ENCODE measurements at places on chromosomes 6 and 20.

DNA sequence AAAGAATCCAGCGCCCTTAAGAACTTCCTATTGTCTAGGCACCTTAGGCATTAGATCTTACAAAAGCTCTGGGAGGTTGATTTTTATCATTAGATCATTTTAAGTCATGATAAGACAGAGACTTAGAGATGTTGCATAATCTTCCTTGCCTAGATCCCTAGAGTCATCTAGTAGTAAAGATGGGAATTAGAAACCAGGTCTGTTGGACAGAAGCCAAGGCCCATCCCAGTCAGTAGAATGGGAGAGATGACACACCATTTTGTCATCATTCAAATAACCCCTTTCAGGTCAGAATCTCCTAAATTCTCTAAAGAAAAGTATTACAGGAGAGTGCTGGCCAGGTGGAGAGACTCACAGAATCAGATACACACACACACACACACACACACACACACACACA, 579.1 kb downstream of the BMP2 start:
- no peak for DNase-seq

DNA sequence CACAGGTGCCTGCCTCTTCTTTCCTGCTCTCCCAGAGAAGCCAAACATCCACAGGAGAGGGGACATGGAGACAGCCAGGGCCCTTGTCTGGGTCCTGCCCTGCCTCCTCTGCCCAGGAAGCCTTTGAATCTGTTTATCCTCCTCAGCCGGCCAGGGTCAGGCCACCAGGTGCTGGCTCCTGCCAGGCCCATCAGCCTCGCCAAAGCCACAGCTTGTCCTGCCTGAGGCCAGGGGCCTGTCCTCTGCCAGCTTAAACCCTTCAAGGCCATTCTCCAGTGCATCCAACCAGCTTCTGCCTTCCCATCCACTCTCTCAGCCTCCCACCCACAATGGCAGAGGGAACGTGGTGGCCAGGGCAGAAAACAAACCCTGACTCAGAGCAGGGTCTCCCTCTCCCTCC, 254.6 kb downstream of the ANKRD60 start:
- no peak for DNase-seq

DNA sequence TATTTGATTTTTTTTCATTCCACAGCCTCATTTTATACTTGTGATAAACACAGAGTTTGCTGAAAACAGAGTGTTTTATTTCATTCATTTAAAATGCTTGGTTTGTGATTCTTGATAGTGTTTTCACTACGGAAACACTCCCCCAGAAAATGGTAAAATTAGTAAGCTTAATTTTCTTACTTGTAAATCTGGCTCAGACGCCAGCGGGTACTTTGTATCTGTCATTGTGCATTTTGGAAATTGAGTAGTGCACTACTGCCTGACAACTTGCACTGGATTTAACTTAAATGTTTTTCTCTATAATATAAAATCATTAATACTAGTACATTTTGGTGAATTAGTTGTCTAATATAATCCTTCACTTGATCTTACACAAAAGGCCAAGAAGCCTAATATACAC, 37.0 kb upstream of the HINT3 start:
- DNase-seq, result no peak

DNA sequence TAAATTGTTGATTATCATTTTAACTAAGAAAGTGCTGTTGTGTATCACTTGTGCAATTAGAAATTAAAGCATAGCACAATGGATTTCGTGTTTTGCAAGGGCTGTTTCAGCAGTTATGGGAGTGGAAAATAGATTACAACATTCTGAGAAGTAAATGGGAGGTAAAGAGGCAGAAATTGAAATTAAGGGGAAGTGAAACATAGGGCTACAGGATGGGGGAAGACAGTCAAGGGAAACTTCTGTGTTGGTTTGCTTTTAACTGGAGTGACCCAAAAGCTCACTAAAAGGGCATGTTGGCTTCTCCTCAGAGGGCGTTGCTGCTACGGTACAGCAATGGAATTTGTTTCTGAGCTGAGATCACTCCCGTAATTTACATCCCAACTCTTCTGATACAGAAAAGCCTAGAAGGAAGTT, 147.5 kb downstream of the BCAS1 start:
- DNase-seq, result no peak

DNA sequence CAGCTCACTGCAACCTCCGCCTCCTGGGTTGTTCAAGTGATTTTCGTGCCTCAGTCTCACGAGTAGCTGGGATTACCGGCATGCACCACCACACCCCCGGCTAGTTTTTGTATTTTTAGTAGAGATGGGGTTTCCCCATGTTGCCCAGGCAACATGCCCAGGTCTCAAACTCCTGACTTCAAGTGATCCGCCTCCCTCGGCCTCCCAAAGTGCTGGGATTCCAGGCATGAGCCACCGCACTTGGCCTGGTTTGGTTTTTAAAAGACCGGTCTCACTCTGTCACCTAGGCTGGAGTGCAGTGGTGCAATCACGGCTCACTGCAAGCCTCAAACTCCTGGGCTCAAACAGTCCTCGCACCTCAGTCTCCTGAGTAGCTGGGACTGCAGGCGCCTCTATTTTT, 40.1 kb downstream of the VSTM2L start:
- DNase-seq, result no peak

DNA sequence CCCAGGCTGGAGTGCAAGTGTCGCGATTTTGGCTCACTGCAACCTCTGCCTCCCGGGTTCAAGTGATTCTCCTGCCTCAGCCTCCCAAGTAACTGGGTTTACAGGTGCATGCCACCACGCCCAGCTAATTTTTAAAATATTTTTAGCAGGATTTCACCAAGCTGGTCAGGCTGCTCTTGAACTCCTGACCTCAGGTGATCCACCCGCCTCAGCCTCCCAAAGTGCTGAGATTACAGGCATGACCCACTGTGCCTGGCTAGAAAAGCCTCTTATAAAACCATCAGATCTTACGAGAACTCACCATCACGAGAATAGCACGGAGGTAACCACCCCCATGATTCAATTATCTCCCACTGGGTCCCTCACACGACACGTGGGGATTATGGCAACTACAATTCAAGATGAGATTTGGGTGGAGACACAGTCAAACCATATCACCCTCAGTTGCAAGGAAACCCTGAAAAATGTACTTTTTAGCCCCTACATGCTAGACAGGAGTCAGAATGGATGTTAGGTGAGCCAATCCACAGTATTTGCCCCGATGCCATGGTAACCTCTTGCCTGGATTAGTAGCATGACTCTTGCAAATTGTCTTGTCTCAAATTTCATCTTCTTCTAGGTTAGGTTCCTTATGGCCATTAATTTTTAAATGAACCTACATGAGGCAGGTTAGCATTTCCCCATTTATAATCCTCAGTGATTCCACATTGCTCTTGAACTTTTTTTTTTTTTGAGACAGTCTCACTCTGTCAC, 17.1 kb upstream of the SASH1 start:
- DNase-seq, result no peak

DNA sequence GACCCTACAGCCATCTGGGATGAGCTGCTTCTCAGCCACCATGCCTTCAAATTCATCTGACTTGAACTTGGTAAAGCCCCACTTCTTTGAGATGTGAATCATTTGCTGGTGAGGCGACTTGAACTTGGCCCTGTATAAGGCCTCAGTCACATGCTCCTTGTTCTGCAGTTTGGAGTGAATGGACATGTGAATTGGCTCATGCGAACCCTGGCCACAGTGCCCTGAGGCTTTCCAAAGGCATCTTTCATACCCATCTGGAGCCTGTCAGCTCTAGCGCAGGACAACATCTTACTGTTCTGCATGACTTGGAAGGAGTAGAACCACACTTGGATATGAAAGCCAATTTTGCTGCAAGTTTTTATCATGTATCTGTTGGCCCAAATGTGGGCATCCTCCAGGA, 244.0 kb upstream of the FAM83B start:
- no peak for DNase-seq

DNA sequence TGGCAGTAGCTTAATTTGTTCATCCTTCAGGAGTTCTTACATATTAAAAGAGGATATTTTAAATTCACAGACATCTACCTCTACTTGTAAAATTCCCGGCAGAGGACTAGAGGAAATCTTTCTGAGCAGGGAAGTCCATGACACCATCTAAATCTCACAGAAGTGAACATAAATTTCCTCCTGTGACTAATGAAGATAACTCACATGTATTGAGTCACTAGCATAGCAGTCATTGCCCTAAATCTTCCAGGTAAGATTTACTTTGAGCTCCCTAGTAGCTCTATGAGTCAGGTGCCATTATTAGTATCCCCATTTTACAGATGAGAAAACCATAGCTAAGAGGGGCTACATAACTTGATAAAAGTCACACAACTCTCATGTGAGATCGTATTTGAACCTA, 1058.6 kb upstream of the FLRT3 start:
- DNase-seq, result no peak

GRCh38 chr6:133478673-133479072, 237.5 kb downstream of the EYA4 start:
- DNase-seq, result no peak

DNA sequence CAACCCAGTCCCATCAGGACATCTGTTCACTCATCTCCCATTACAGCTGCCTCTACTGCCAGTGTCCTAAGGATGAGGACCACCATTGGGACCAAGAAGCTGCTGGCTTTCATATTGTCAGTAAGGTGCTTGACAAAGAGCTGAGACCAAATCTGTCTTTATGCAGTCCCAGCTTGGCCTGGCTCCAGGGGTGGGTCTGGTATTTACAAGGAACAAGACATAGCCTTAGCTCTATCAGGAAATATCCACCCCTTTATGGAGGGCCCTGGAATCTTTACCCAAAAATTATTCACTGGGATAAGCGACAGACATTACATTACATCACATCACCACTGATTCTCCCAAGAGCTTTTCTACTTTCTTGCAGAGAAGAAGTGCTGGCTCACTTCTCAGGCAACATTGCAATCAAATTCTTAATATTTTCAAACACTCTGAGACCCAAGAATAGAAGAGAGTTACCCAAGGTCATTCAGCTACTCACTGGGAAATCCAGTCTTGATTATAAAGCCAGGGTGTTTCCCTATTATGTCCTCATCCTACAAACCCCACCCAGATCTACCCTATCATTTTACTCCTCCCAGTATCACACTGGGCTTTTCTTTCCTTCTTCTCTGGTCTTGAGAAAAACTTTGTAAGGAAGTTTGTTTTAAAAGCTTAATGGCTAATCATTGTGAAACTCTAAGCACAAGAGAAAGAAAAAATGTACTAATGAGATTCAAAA, 11.5 kb upstream of the PI3 start:
- DNase-seq, result no peak

- DNase-seq, result no peak
Measured at GRCh38 chr6:33927616-33928015, 123.8 kb upstream of the MLN start.

- DNase-seq, result no peak
Measured at GRCh38 chr6:138275976-138276375, 57.7 kb upstream of the PBOV1 start.

GRCh38 chr6:162377735-162378134, 349.8 kb downstream of the PRKN start:
- no peak for DNase-seq

- no peak for DNase-seq
Measured at GRCh38 chr20:17863577-17864292, 104.9 kb downstream of the SNX5 start.

- no peak for DNase-seq
Measured at GRCh38 chr6:70811788-70812187, 144.1 kb downstream of the SMAP1 start.

DNA sequence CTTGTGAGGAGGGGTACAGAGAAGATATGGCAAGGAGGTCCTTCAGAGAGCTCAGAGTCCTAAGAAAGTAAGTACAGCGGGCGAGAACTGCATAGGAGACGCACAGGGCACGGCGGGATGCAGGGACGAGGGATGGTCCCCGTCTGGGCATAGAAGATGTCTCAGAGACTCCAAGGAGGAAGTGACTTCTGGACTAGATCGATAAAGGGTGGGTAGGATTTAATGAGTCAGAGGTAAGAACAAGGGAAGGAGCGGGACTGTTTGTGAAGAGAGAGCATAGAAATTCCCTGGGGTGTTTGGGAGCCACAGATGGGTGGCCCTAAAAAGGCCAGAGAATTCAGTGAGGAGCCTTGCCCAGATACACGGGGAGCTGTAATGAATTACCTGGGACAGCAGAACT, 69.1 kb downstream of the FAM120B start:
- DNase-seq, result no peak

DNA sequence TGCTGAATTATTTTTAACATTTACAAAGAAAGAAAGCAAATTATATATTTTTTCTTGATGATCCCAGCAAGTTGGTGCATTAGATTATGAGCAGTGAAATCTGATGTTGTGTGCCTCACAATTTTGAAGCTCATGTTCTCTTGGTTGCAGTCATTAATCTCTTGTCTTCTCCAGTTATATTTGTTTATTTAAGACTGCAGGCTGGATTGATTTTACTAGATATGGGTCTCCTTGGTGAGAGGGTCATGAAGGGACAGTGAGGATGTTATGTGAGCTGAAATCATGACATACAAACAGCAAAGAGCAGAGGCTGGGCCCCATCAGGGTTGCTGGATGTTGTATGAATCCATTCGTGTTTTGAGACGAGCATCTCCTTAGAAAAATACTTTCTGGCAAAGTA, 64.2 kb upstream of the AKIRIN2 start:
- no peak for DNase-seq

DNA sequence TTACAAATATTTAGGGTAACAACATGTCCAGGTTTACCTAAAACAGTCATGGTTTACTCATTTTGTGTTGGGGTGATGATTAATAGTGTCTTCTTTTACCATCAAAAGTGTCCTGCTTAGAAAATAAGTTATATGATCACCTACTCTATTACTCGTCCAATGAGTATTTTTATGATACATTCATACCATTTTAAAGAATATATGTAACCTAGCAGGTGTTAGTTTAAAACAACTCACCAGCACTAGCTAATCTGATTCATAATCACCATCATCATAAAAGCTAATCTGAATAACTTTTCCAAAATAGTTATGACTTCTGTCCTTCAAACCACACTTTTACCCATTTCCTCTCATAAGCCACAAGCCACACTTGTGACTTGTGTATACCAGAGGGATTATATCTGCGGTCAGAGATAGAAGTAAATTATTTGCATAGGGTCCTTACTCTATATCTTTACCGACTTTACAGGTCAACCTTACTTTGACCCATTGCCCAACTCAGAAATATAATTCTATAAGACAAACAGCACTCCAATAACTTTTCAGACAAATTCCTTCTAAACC, 33.3 kb upstream of the NRN1 start:
- DNase-seq, result no peak

DNA sequence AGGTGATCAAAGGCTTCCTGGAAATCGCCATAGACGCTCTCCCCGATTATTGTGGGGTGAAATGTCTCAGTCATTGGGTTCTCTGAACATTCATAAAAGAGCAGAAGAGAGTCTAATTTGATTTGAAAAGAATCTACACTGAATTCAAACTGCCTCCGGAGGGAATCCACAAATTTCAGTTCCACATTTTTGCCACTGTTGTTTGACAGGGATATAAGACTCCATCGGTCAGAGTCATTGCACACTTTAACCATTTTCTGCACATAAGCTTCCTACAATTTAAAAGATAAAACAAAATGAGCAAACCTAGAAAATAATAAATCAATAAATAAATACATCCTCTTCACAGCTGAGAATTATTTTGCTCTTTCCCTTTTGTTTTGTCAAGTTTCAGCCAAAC, 2.3 kb downstream of the TENT5A start:
- no peak for DNase-seq
